T-cell (primary cell): ENCODE measurements at places on chromosomes 11 and 22. TPM values are rescaled to one million over a fixed set of nuclear protein-coding genes. Genes with fewer than 3 reads are reported as not detected.

Gene RAB36
- total RNA-seq = 0.46 TPM

Gene OOSP2
- not detected for total RNA-seq

Gene LARGE1
- total RNA-seq = 2.6 TPM

Gene PGA4
- not detected for total RNA-seq

Gene TIGD3
- total RNA-seq = 0.51 TPM

Gene AP2A2
- 85.3 TPM for total RNA-seq

Gene IGF2
- total RNA-seq = 0.30 TPM

Gene CCDC89
- 0.53 TPM for total RNA-seq

Gene TBX1
- 0.20 TPM for total RNA-seq

Gene INS
- not detected for total RNA-seq

Gene OR52B4
- not detected for total RNA-seq

Gene TREH
- total RNA-seq = not detected

GRCh38 chr11:61963282-61964057, 4.0 kb downstream of the FTH1 start:
- H3K36me3 ChIP-seq = peaks cover 19% of the 10 kb centered on the region
- no peak for DNase-seq
- H3K27ac ChIP-seq = no peak overlapping the region
- peaks cover 37% of the 10 kb centered on the region for H3K4me1 ChIP-seq
- no peak overlapping the region for H3K4me3 ChIP-seq
- no peaks in the 10 kb centered on the region for H3K27me3 ChIP-seq

- H3K27ac ChIP-seq = no peak overlapping the region
- no peak overlapping the region for H3K4me3 ChIP-seq
- H3K27me3 ChIP-seq = peaks cover 28% of the 10 kb centered on the region
Measured at GRCh38 chr11:118663381-118663780, 16.1 kb downstream of the TREH start.

GRCh38 chr11:99513368-99513767, 492.6 kb downstream of the CNTN5 start:
- no peak overlapping the region for H3K4me3 ChIP-seq
- no peak overlapping the region for H3K27ac ChIP-seq
- H3K4me1 ChIP-seq = no peaks in the 10 kb centered on the region

GRCh38 chr11:123188508-123189165, 6.4 kb downstream of the CLMP start:
- peaks cover 3% of the 10 kb centered on the region for H3K4me1 ChIP-seq
- H3K27me3 ChIP-seq = peaks cover 4% of the 10 kb centered on the region
- no peak overlapping the region for H3K27ac ChIP-seq
- no peaks in the 10 kb centered on the region for H3K36me3 ChIP-seq

DNA sequence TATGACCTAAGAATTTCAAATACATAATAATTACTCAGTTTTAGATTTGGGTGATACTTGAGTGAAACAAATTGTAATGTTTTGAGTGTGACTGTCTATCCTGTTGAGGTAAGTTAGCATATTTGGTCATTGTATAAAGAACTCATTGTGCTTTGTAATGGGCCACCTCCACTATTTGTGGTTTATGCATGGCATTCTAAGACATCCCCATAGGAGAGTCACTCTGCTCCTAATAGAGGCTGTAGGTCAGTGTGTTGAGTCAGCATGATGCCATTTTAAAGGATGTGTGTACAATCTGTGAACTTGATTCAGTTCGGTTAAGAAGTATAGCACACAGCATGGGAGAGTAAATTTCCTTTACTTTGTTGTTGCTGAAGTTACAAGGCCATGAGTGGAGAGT, 1112.4 kb downstream of the JRKL start:
- no peak overlapping the region for H3K4me3 ChIP-seq
- no peak for DNase-seq
- H3K36me3 ChIP-seq = no peaks in the 10 kb centered on the region

DNA sequence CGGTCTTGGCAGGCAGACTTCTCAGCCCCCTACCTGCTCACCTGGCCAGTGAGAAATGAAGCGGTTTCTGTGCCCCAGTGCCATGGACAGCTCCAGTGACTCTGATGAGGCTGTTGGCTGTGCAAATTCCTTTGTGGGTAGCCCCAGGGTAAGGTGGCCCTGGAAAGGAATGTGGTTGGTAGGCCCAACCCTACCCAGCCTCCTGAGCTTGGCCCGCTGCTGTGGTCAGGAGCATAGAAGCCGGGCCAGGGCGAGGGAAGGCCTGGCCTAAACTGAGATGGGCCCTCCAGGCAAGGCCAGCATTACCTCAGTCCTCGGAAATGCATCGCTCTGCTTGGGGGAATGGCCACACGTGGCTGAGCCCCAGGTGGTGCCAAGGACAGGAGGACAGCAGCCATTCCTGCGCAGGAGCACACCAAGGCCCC, 16.9 kb downstream of the DAGLA start:
- no peaks in the 10 kb centered on the region for H3K27me3 ChIP-seq
- peaks cover 44% of the 10 kb centered on the region for H3K4me1 ChIP-seq
- H3K36me3 ChIP-seq = no peaks in the 10 kb centered on the region
- H3K4me3 ChIP-seq = no peak overlapping the region

- no peak overlapping the region for H3K4me3 ChIP-seq
- H3K27me3 ChIP-seq = no peaks in the 10 kb centered on the region
- peaks cover 20% of the 10 kb centered on the region for H3K4me1 ChIP-seq
Measured at GRCh38 chr22:31077681-31078080, 3.4 kb upstream of the SMTN start.

DNA sequence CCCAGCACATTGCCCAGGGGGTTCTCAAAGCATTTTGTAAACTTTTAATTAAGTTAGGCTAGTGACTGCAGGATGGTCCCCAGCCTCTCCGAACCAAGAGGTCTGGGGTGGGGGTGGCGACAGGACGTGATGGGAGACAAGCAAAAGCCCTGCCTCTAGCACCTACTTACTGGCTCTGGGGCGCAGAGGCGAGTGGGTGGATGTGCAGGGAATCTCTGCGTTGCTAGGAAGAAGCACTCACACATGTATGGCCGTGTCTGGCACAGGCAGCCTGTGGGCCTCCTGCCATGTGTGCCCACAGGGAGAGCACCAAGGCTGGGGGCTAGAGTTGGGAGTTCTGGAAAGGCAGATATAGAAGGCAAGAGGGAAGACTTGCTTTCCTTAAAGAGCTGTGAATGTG, 6.3 kb downstream of the OPCML start:
- H3K27ac ChIP-seq = no peak overlapping the region
- no peak overlapping the region for H3K4me3 ChIP-seq
- no peak for DNase-seq
- peaks cover 26% of the 10 kb centered on the region for H3K27me3 ChIP-seq
- no peaks in the 10 kb centered on the region for H3K4me1 ChIP-seq

- H3K4me1 ChIP-seq = peaks cover under 1% of the 10 kb centered on the region
- H3K36me3 ChIP-seq = peaks cover 13% of the 10 kb centered on the region
- no peak overlapping the region for H3K27ac ChIP-seq
- DNase-seq = no peak
- H3K4me3 ChIP-seq = no peak overlapping the region
Measured at GRCh38 chr11:119172513-119172912, 4.0 kb downstream of the NLRX1 start.

DNA sequence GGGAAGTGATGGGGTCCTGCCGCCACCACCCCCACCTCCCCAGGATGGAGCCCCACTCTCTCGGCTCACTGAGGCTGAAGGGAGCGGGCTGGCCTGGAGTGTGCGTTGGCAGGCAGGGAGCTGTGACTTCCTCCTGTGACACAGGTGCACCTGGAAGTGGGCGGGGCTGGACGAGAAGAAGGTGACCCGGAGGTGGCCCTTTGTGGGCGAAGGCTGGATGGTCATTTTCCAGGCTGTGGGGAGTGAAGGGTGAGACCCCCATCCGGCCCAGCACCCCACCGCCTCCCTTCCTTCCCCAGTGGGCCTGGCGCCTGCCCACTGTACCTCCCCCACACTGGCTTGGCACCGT, 15.3 kb downstream of the IL17REL start:
- no peaks in the 10 kb centered on the region for H3K4me1 ChIP-seq
- H3K36me3 ChIP-seq = no peaks in the 10 kb centered on the region
- no peak overlapping the region for H3K27ac ChIP-seq

GRCh38 chr11:130330101-130330684, 15.5 kb upstream of the ZBTB44 start:
- DNase-seq = no peak
- peaks cover 3% of the 10 kb centered on the region for H3K36me3 ChIP-seq
- no peak overlapping the region for H3K4me3 ChIP-seq
- H3K4me1 ChIP-seq = no peaks in the 10 kb centered on the region
- H3K27ac ChIP-seq = no peak overlapping the region
- no peaks in the 10 kb centered on the region for H3K27me3 ChIP-seq

DNA sequence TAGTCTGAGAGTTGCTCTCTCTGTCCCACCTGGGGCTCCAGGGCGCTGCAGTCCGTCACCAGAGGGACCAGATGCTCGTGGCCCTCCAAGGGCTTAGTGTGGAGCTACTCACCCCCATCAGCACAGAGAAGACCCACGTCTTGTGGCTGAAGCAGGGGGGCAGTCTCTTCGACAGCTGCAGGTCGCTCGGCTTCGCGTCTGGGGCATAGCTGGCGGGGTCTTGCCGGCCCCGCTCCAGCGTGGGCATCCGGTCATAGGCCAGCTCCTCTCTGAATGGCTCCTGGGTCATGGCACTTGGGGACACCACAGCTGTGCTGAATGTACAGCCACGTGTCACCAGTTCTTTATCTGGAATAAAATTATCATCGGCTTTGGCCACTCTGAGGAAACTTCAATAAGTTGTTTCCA, 608 bp downstream of the MLC1 start:
- no peak overlapping the region for H3K4me3 ChIP-seq
- H3K27ac ChIP-seq = no peak overlapping the region
- H3K4me1 ChIP-seq = no peaks in the 10 kb centered on the region

GRCh38 chr22:30079952-30080533, at the start of gene HORMAD2:
HORMAD2 (plus strand) TSS chr22:30080464; CDS start chr22:30093953, 13,489 bp downstream.
- H3K27ac ChIP-seq = no peak within 1 kb of the TSS
- H3K27me3 ChIP-seq = no peaks in the 10 kb centered on the region
- no peaks in the 10 kb centered on the region for H3K36me3 ChIP-seq
- no peak for DNase-seq
- no peak within 1 kb of the TSS for H3K4me3 ChIP-seq
- H3K4me1 ChIP-seq = peaks cover 24% of the 10 kb centered on the region

- no peak for DNase-seq
- H3K4me1 ChIP-seq = no peaks in the 10 kb centered on the region
- H3K27me3 ChIP-seq = peaks cover 2% of the 10 kb centered on the region
Measured at GRCh38 chr11:113481226-113481625, 6.0 kb upstream of the DRD2 start.

DNA sequence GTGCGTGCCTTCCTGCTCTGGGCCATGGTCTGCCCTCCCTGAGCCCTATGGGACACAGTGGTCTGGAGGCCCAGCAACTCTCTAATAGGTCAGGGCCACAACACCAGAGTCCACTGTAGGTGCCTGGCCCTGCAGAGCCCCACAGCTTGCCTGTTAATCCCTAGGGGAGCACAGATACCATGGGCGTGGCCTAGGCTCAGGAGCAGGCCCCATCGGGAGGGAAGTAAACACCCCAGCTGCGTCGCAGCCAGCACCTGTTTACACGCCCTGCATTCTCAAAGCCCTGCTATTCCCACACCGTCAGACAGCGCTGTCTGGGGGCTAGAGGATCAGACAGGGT, 2.5 kb downstream of the KCTD17 start:
- no peak overlapping the region for H3K4me3 ChIP-seq
- no peak for DNase-seq
- H3K27ac ChIP-seq = no peak overlapping the region
- H3K36me3 ChIP-seq = peaks cover 6% of the 10 kb centered on the region
- H3K27me3 ChIP-seq = no peaks in the 10 kb centered on the region
- no peaks in the 10 kb centered on the region for H3K4me1 ChIP-seq

DNA sequence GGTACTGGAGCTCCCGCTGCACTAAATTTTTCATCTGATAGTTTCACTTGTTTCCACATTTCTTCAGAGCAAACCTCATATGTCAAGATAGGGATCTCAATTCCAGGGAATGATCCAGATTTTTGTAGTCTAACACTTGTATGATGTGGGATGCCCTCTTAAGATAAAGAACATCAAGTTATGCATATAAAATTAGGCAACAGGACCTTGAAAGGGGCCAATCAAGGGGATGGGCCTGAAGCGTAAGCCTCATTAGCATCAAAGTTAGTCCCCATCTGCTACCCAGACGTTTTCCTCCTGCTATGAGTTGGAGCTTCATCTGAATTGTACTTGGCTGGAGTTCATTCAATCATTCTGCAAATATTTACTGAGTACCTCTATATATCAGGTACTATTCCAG, 17.5 kb downstream of the PDGFD start:
- H3K27me3 ChIP-seq = no peaks in the 10 kb centered on the region
- no peaks in the 10 kb centered on the region for H3K36me3 ChIP-seq
- H3K4me1 ChIP-seq = no peaks in the 10 kb centered on the region
- DNase-seq = no peak
- no peak overlapping the region for H3K4me3 ChIP-seq
- H3K27ac ChIP-seq = no peak overlapping the region
